ENCODE measurements at places on chromosomes 3 and 15.

DNA sequence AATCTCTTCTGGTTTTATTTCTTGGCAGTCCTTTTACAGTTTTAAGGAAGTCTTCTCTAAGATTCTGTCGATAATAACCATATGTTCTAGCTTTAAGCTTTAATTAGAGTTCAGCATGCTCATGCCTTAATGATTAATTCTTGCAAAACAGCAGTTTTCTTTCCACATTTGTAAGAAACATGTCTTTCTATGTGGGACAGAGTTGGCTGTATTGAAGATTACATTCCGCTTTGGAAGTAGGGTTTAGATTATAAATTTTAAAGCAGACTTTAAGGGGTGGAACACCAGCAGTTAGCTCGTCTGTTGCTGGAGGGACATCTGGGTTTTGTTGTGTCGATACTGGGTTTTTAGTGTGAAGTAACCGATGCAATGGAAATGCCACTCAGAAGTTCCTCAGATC lies 35.3 kb downstream of the SQOR start:
- no peak for DNase-seq

DNA sequence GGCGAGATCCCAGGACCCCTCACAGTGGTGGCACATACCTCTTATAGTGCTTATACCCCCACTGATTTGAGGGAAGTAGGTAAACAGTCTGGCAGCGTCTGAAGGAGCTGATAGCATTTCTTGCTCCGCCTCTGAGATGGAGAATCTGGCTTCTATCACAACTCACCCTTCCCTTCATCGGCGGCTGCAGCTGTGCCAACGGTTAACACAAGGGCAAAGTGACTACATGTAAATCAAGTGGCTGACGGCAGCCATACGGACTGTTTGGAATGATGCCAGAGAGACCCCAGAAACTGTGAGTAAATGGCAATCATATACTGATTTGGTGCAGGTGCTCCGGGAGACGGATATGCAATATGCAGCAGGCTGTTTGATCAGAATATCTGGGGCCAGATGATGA lies 66.8 kb upstream of the UNC13C start:
- DNase-seq: no peak

GRCh38 chr3:97960993-97961766 lies 11.1 kb downstream of the RIOX2 start:
- DNase-seq: no peak

GRCh38 chr15:70974004-70974832 lies 81.6 kb downstream of the LRRC49 start:
- DNase-seq: no peak

- no peak for DNase-seq
Measured at GRCh38 chr15:86857701-86858100, 778.0 kb downstream of the AGBL1 start.

- DNase-seq: no peak
Measured at GRCh38 chr15:57281321-57281720, 95.0 kb upstream of the CGNL1 start.

- DNase-seq: no peak
Measured at GRCh38 chr3:29971895-29972294, 634.5 kb upstream of the TGFBR2 start.

- DNase-seq: no peak
Measured at GRCh38 chr15:32991619-32992111, 202.8 kb downstream of the FMN1 start.

DNA sequence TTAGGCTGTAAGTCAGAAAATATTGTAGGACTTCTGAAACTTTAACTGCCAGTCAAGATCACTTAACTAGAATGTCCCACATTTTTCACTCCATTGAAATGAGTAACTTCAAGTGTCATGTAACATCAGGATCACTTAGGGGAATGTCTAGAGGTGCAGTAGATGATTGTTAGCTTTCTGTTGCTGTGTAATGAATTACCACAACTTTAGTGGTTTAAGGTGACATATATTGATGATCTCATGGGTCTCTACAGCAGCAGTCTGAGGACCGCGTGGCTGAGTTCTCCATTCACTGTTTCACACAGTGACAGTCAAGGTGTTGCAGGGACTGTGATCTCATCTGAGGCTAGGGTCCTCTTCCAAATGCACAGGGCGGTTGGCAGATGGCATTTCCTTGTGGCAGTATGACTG lies 82.7 kb downstream of the SLC25A26 start:
- no peak for DNase-seq

- DNase-seq: no peak
Measured at GRCh38 chr3:162143180-162143579, 646.6 kb downstream of the OTOL1 start.

DNA sequence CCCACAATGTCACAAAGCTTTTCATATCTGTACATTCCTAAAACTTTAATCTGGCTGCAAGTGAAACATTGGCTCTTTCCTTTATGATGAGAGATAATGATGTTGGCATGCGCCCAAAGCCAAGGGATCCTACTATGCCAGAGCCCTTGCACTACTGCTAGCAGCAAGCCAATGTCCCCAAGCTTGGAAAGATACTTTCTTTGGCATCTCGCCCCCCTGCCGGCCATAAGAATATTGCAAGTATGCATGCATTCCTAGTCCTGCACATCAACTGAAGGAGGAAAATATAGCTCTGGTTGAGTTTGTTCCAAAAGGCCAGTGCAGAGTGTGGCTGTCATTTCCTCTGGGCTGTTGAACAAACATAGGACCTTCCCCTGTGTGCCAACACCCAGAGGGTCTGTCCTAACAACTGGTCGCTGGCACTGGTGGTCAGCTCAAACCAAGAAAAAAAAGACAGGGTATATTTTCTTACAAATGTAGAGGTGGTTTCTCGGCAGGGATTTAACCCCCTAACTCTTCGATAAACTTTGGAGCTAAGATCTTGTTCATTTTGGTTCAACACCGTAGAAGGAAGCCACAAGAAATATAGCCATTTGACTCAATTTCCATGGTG lies 120.9 kb upstream of the ZBED2 start:
- no peak for DNase-seq

DNA sequence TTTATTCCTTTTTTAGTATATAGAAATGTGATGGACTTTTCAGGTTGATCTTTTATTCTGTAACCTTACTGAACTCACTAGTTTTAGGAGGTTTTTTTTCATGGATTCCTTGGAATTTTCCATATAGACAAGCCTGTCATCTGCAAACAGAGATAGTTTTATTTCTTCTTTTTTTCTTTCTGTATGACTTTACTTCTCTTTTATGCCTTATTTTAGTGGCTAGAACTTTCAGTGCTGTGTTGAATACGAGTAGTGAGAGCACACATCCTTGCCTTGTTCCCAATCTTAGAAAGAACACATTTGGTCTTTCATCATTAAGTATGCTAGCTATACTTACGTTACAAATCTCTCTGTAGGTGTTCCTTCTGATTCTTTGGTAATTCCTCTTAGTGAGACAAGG lies 336.5 kb downstream of the PTPRG start:
- DNase-seq: no peak

DNA sequence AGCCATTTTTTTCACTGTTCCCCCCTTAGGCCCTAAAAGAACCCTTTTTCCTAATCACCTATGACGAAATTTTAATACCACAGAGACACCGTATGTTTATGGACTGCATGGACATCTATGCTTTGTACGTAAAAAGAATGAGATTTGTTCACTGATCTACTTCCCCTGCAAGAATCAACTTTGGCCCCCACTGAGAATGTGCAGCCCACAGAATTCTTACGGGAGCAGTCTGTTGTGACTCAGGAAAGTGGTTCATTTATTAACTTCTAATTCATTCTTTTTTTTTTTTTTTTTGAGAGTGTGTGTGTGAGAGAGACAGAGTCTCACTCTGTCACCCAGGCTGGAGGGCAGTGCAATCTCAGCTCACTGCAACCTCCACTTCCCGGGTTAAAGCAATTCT lies 17.6 kb downstream of the EIF4E3 start:
- DNase-seq: no peak

- no peak for DNase-seq
Measured at GRCh38 chr3:188819939-188820338, 351.8 kb upstream of the TPRG1 start.

- DNase-seq: no peak
Measured at GRCh38 chr15:66859688-66860253, 157.7 kb downstream of the SMAD6 start.

DNA sequence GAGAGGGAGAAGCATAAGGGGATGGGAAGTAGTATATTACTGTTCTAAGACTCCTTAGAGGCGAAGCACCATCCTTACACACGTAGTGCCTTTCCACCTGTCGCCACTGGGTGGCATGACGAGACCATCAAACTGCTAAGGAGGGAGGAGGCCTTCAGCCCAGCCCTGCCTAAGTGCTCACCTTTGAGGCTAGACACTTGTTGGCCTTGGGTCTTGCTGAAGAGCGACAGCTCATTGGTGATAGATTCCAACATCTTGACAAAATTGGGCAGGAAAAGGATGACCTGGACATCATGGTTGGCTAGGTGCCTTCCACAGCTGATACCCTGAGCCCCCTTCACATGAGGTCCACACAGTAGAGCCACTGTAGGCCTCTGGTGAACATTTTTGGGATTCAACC lies 19.6 kb downstream of the CLK3 start:
- peak; percentile 64 for DNase-seq
